ENCODE measurements at places on chromosomes 6 and 20. TPM values are rescaled to one million over a fixed set of nuclear protein-coding genes. Genes with fewer than 3 reads are reported as not detected.

- no peak overlapping the region for H3K27ac ChIP-seq
- peaks cover 17% of the 10 kb centered on the region for H3K4me1 ChIP-seq
- DNase-seq: peak; percentile 34
- no peak overlapping the region for H3K4me3 ChIP-seq
- no peaks in the 10 kb centered on the region for H3K27me3 ChIP-seq
These were observed 5.1 kb downstream of the RPL10A start for GRCh38 chr6:35473075-35473849.

- DNase-seq: no peak
- H3K36me3 ChIP-seq: peaks cover 28% of the 10 kb centered on the region
- H3K27me3 ChIP-seq: no peaks in the 10 kb centered on the region
- no peak overlapping the region for H3K4me3 ChIP-seq
- H3K4me1 ChIP-seq: peaks cover 70% of the 10 kb centered on the region
These were observed 32.3 kb downstream of the GHRH start for GRCh38 chr20:37229357-37229756.

GRCh38 chr20:1805161-1805581 lies 90.0 kb upstream of the SIRPA start:
- H3K36me3 ChIP-seq: no peaks in the 10 kb centered on the region
- peaks cover 20% of the 10 kb centered on the region for H3K4me1 ChIP-seq
- DNase-seq: no peak
- H3K27me3 ChIP-seq: no peaks in the 10 kb centered on the region

GRCh38 chr20:31790401-31790800 lies 28.8 kb upstream of the MYLK2 start:
- peak overlapping the region; percentile 63 for H3K27ac ChIP-seq
- no peaks in the 10 kb centered on the region for H3K36me3 ChIP-seq
- no peak overlapping the region for H3K4me3 ChIP-seq
- H3K4me1 ChIP-seq: peaks cover 10% of the 10 kb centered on the region

GRCh38 chr6:23456396-23456795 lies 669.6 kb upstream of the NRSN1 start:
- H3K27me3 ChIP-seq: no peaks in the 10 kb centered on the region
- H3K4me1 ChIP-seq: no peaks in the 10 kb centered on the region
- H3K4me3 ChIP-seq: no peak overlapping the region
- no peaks in the 10 kb centered on the region for H3K36me3 ChIP-seq
- H3K27ac ChIP-seq: no peak overlapping the region
- DNase-seq: no peak

- peaks cover 7% of the 10 kb centered on the region for H3K4me1 ChIP-seq
- peak overlapping the region; percentile 52 for H3K27ac ChIP-seq
- no peak overlapping the region for H3K4me3 ChIP-seq
These were observed 29.3 kb downstream of the GMPR start for GRCh38 chr6:16267428-16268263.

DNA sequence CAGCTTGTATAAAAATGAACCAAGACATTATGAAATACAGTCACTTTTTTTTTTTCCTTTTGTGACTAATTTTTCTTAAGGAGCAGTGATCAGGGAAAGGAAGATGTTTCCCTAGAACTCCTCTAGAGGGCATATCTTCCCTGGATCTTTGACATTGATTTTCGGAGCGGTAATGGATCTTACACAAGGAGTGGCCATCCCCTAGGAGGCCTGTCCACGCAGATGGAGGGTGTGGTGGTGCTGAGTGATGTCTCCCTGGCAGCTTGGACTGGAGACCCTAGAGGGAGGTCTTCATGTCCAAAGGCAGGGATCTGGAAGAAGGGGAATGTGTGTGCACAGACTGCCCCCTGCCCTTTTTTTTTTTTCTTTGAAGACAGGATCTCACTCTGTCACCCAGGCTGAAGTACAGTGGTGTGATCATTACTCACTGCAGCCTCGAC lies 7.0 kb upstream of the KIFC1 start:
- H3K4me3 ChIP-seq: no peak overlapping the region
- no peak for DNase-seq
- H3K36me3 ChIP-seq: no peaks in the 10 kb centered on the region

Gene ADGRF5
- total RNA-seq: 18.7 TPM

GRCh38 chr6:13422681-13423221 lies 64.6 kb downstream of the GFOD1 start:
- peaks cover 96% of the 10 kb centered on the region for H3K4me1 ChIP-seq
- no peaks in the 10 kb centered on the region for H3K27me3 ChIP-seq
- H3K27ac ChIP-seq: peak overlapping the region; percentile 79
- no peak for DNase-seq
- no peak overlapping the region for H3K4me3 ChIP-seq

Gene TNF
- not detected for total RNA-seq

DNA sequence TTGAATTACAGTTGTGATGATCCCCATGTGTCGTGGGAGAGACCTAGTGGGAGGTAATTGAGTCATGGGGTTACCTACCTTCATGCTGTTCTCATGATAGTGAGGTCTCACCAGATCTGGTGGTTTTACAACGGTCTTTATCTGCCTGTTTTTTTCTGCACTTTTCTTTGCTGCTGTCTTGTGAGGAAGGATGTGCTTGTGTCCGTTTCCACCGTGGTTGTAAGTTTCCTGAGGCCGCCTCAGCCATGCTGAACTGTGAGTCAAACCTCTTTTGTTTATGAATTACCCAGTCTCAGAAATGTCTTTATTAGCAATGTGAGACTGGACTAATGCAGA lies 6.5 kb upstream of the RANBP9 start:
- no peak overlapping the region for H3K27ac ChIP-seq
- DNase-seq: no peak
- H3K27me3 ChIP-seq: no peaks in the 10 kb centered on the region
- H3K4me1 ChIP-seq: peaks cover 2% of the 10 kb centered on the region
- H3K36me3 ChIP-seq: no peaks in the 10 kb centered on the region
- H3K4me3 ChIP-seq: no peak overlapping the region

Gene PLTP
- 37.8 TPM for total RNA-seq

DNA sequence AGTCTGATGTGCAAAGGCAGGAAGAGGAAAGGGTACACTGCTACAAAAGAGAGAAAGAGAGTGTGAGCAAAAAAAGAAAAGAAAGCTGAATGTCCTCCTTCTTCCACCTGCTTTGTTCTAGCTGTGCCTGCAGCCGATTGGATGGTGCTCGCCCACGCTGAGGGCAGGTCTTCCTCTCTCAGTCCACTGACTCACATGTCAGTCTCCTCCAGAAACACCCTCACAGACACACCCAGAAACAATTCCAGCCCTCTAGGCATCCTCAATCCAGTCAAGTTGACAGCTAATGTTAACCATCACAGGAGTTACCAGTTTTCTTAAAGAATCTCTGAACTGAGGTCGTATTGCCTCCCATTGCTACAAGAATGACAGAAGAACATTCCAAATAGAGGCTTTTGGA lies 411.9 kb upstream of the SASH1 start:
- no peaks in the 10 kb centered on the region for H3K36me3 ChIP-seq
- DNase-seq: no peak
- H3K27me3 ChIP-seq: no peaks in the 10 kb centered on the region

Gene PGC
- not detected for total RNA-seq

- no peaks in the 10 kb centered on the region for H3K36me3 ChIP-seq
- DNase-seq: no peak
- no peak overlapping the region for H3K27ac ChIP-seq
- H3K4me3 ChIP-seq: no peak overlapping the region
These were observed 2.5 kb upstream of the IGF2R start for GRCh38 chr6:159966339-159966738.

- H3K27ac ChIP-seq: no peak overlapping the region
- H3K4me3 ChIP-seq: peak overlapping the region; percentile 23
- no peaks in the 10 kb centered on the region for H3K36me3 ChIP-seq
- peaks cover 69% of the 10 kb centered on the region for H3K4me1 ChIP-seq
- H3K27me3 ChIP-seq: no peaks in the 10 kb centered on the region
These were observed 6.8 kb downstream of the MAPK14 start for GRCh38 chr6:36034441-36034840.

Gene PLCB1
- 5.4 TPM for total RNA-seq

Gene KLC4
- total RNA-seq: 15.2 TPM

- no peaks in the 10 kb centered on the region for H3K36me3 ChIP-seq
- no peak overlapping the region for H3K27ac ChIP-seq
- no peak for DNase-seq
- no peaks in the 10 kb centered on the region for H3K4me1 ChIP-seq
- peaks cover 13% of the 10 kb centered on the region for H3K27me3 ChIP-seq
- peak overlapping the region; percentile 57 for H3K4me3 ChIP-seq
These were observed 97.4 kb downstream of the OR2B2 start for GRCh38 chr6:27814665-27815424.

Gene COL21A1
- 0.65 TPM for total RNA-seq

Gene OR2B2
- not detected for total RNA-seq

Gene SIRPA
- total RNA-seq: 14.9 TPM

- H3K27me3 ChIP-seq: no peaks in the 10 kb centered on the region
- H3K4me3 ChIP-seq: no peak overlapping the region
- no peaks in the 10 kb centered on the region for H3K4me1 ChIP-seq
These were observed 313.1 kb upstream of the SUPT3H start for GRCh38 chr6:45690846-45691245.

Gene SCUBE3
- not detected for total RNA-seq

DNA sequence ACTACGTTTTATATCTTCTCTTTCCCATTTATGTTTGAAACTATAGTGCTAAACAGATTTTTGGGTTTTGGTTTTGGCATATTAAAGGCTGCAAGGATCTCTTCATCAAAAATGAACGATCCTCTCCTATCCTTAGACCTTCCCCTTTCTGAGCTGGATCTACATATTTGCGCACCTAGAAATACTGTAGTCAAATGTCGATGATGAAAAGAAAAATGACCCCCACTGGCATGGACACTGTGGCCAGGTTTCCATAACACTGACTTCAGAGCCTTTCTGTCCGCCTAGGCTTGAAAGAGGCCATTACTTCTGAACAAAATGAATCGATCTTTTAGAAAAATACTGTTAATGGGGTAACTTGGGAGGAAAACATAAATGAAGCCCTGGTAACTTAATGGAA lies 5.8 kb downstream of the FLRT3 start:
- H3K36me3 ChIP-seq: no peaks in the 10 kb centered on the region
- H3K27ac ChIP-seq: no peak overlapping the region
- no peak for DNase-seq
- H3K27me3 ChIP-seq: no peaks in the 10 kb centered on the region

DNA sequence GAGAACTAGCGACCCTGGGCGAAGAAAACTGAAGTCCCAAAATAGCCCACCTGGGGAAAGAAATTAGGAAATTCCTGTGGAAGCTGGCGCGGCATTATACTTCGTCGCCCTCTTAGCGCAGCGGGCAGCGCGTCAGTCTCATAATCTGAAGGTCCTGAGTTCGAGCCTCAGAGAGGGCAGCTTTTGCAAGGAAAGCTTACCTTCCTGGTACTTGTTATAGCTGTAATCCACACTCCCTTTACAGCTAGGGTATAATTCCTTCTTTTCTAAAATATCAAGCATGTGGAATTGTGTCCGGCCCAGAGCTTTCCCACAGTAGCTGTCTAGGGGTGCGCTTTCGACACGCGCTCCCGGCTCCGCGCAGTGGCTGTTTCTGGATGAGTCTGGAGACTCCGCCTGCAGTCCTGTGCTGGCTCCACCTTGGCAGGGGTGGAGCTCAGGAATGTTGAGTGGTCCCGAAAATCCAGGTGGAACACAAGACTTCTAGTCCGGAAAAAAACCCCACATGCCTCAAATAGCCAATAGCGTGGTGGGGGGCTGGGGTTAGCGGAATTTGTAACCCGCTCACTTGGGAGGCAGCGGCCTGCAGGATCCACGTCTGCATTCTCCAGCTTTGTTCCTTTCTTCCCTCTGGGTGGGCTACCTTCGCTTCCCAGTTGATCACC lies 83.7 kb upstream of the ZNF322 start:
- H3K27me3 ChIP-seq: peaks cover 42% of the 10 kb centered on the region
- H3K4me1 ChIP-seq: no peaks in the 10 kb centered on the region
- no peak for DNase-seq
- H3K27ac ChIP-seq: no peak overlapping the region

Gene SUMO4
- 0.32 TPM for total RNA-seq

DNA sequence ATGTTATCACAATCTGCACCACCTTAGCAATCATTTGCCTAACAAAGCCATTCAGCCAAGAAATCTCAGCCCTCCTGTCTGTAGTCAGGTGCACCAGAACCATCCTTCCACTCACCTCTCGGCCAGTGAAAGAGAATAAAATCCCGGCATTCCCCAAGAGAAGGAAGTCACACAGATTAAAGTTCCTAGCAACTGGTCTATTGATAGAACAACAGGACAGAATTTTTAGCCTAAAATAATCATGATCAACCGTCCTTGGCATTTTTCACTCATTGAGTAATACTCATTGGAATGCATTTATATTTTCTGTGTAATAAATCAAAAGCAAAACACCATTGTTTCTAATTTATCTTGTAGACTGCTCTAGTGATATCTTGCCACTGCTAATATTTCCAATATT lies 85.7 kb upstream of the CDH4 start:
- no peaks in the 10 kb centered on the region for H3K4me1 ChIP-seq
- H3K27ac ChIP-seq: no peak overlapping the region
- no peaks in the 10 kb centered on the region for H3K36me3 ChIP-seq
- no peak for DNase-seq
- H3K27me3 ChIP-seq: no peaks in the 10 kb centered on the region

GRCh38 chr20:53778736-53779135 lies 185.1 kb upstream of the ZNF217 start:
- H3K4me3 ChIP-seq: no peak overlapping the region
- no peaks in the 10 kb centered on the region for H3K27me3 ChIP-seq
- no peaks in the 10 kb centered on the region for H3K4me1 ChIP-seq
- H3K27ac ChIP-seq: no peak overlapping the region
- DNase-seq: no peak
- H3K36me3 ChIP-seq: no peaks in the 10 kb centered on the region

- DNase-seq: no peak
- H3K36me3 ChIP-seq: no peaks in the 10 kb centered on the region
- H3K27me3 ChIP-seq: no peaks in the 10 kb centered on the region
- peaks cover 3% of the 10 kb centered on the region for H3K4me1 ChIP-seq
- no peak overlapping the region for H3K4me3 ChIP-seq
- no peak overlapping the region for H3K27ac ChIP-seq
These were observed 3.0 kb upstream of the DDX43 start for GRCh38 chr6:73391675-73392074.

- H3K27me3 ChIP-seq: no peaks in the 10 kb centered on the region
- no peak for DNase-seq
- no peak overlapping the region for H3K27ac ChIP-seq
- H3K4me3 ChIP-seq: no peak overlapping the region
- H3K36me3 ChIP-seq: no peaks in the 10 kb centered on the region
These were observed 158.9 kb upstream of the OLIG3 start for GRCh38 chr6:137652961-137653705.

GRCh38 chr6:105320765-105321164 lies 82.1 kb downstream of the PREP start:
- H3K4me1 ChIP-seq: peaks cover 70% of the 10 kb centered on the region
- H3K4me3 ChIP-seq: no peak overlapping the region
- no peak for DNase-seq
- H3K36me3 ChIP-seq: peaks cover 10% of the 10 kb centered on the region
- no peaks in the 10 kb centered on the region for H3K27me3 ChIP-seq
- no peak overlapping the region for H3K27ac ChIP-seq

Gene MCHR2
- total RNA-seq: not detected

GRCh38 chr6:18362058-18362561 lies 25.0 kb upstream of the RNF144B start:
- no peak for DNase-seq
- no peaks in the 10 kb centered on the region for H3K36me3 ChIP-seq
- peak overlapping the region; percentile 84 for H3K27ac ChIP-seq
- no peaks in the 10 kb centered on the region for H3K27me3 ChIP-seq
- H3K4me3 ChIP-seq: no peak overlapping the region
- H3K4me1 ChIP-seq: peaks cover 39% of the 10 kb centered on the region

- no peak for DNase-seq
- no peak overlapping the region for H3K4me3 ChIP-seq
- H3K36me3 ChIP-seq: no peaks in the 10 kb centered on the region
- H3K27me3 ChIP-seq: no peaks in the 10 kb centered on the region
These were observed 31.3 kb upstream of the PPP1R3G start for GRCh38 chr6:5053864-5054244.

GRCh38 chr6:7148100-7148822 lies 40.5 kb downstream of the RREB1 start:
- no peak for DNase-seq
- no peak overlapping the region for H3K4me3 ChIP-seq
- no peaks in the 10 kb centered on the region for H3K36me3 ChIP-seq
- peaks cover 74% of the 10 kb centered on the region for H3K4me1 ChIP-seq
- peak overlapping the region; percentile 70 for H3K27ac ChIP-seq
- H3K27me3 ChIP-seq: no peaks in the 10 kb centered on the region
